ENCODE measurements at places on chromosomes 12 and 14.
A peak's percentile ranks its signal among the peaks of the same experiment; 100 is the strongest.

DNA sequence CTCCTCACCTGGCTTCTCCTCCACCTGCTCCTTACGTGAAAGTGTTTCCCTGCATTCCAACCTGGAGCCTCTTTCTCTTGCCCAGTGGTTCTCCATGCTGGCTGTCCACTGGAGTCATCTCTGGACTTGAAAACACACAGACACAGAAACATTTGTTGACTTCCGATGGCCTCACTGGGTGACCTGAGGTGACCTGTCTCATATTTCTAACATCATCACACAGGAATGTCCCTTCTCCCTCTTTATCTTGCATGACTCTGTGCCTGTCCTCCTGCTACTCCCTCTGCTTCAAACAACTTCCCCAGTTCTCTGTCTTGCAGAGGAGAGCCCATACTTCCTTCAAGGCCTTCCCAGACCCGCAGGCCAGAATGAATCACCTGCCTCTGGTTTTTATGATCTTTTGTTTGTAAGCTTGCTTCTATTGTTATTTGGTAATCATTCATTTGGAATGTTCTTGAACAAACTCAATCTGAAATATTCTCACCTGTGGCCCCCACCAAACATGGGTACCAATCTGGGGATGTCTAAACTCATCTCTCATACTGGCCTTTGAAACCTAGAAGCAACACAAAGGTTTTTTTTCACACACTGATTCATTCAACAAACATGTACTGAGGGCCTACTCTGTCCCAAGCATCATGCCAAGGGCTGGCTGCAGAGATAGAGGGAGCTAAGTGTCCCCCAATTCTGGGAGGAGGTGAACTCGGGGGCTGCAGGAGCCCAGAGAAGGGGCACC lies 9.7 kb upstream of the RIN3 start:
- no peak for DNase-seq

- no peak for DNase-seq
Observed at GRCh38 chr12:47832263-47832933, 12.7 kb upstream of the HDAC7 start.

- no peak for DNase-seq
Observed at GRCh38 chr12:64097366-64098105, 124.6 kb downstream of the KICS2 start.

- DNase-seq, result no peak
Observed at GRCh38 chr12:13373131-13373530, 176.6 kb downstream of the EMP1 start.

- DNase-seq, result no peak
Observed at GRCh38 chr12:52343550-52343949, 22.4 kb upstream of the KRT83 start.

DNA sequence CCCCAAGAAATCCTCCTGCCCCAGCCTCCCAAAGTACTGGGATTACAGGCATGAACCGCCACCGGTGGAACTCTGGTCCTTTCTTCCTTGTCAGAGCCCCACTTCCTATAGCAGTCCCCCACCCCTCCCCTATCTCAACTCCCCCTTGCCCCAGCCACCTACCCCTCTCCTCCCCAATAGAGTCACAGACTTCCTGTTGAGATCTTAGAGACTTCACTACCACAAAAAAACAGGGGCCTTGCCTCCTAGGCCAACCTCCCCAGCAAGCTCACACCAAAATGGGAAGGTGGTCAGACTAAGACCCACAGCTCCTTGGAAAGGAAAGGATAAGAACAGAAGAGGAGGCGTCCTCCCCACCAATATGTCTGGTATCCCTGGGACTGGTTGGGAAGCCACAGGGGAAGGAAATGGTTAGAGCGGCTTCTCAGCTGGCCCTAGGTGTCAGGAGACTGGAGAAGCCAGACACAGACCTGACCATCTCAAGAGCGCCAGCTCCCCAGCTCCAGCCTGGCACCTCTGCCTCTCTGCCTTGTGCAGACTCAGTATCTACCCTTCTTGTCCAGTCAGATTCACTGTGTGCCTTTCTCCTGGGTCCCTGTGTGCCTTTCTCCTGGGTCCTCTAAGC lies 8.5 kb downstream of the ITGB7 start:
- no peak for DNase-seq

DNA sequence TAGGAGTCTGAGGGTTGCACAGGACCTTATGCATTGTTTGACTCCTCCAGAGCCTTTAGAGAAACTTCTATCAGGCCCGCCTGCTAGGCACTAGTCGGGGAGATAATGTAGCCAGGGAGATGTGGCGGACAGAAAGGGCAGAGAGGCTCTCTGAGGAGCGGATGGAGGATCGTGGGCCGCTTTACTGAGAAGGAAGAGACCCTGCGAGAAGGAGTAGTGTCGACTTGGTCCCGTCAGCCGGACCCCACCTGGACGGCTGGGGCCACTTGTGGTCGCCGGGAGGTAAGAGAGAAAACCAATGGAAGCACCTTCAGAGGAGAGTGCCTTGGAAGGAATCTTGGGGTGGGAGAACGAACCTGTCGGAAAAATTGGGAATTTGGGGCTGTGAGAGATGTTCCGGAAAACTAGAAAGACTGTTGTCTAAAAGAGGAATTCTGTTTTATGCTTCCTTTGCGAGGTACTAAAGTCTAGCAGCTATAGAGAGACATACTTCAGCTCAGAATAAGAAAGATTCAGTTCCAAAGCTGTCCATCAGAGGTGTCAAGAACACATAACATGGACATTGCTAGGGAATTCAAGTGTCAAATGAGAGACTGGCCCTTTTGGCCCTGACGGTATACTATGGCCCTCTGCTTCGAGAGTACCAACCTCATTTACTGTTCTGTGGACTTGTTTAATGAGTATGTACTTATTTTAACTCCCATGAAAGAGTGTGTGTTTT lies 660 bp upstream of the MCRS1 start:
- DNase-seq, result peak; percentile 41

DNA sequence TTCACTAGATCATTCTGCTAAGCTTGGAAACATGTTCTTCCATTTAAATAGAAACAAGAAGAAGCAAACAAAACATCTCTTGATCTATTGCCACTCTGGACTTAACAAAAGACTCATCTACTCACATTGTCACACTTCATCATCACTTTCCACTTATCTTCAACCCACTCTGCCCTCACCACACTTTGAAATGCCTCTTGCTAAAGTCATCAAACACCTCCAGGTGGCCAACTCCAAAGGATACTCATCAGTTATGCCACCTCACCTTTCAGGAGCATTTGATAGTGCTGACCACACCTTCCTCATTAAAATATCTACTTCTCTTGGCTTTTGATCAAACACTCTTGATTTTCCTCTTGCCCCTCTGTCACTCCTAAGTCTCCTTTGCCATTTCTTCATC lies 7.2 kb downstream of the EFCAB11 start:
- no peak for DNase-seq

DNA sequence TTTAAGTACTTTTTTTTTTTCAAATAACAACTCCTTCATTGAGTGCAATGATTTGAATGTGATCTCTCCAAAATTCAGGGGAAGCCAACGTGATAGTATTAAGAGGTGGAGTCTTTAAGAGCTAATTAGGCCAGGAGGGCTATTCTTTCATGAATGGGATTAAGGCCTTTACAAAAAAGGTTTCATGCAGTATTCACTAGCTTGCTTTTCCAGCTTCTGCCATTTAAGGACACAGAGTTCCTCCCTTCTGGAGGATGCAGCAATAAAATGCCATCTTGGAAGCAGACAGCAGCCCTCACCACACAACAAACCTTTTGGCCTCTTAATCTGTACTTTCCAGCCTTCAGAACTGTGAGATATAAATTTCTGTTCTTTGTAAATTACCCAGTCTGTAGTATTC lies 586.8 kb upstream of the LMO3 start:
- DNase-seq, result no peak

DNA sequence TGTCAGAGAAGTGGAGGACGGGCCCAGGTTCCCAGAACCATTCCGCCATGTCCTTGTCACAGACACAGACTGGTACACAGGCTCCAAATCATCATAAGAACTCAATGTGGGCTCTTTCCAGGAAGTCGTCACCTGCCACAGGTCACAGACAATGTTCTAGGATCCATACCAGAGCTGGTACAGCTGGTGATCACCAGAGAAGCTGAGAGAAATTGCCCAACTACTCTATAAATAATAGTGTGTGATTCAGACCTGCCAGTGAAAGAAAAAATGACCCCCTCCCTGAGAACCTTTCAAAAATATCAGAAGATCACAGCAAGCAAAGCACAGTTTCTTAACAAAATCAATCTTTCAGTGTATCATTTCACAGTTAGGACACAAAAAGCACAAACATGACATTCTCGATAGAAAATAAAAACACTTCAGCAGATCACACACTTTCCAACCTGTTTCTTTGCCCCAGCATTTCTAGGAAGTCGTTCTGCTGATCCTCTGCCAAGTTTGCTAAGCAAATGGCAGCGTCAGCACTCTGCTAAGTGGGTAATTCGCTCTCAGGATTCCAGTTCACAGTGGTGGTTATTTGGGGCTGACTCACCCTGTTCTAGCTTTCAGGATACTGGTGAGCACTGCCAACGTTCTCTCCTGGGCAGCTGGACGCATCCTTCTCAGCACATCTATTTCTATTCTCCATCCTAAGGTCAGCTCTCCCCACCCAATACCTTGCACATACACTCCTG lies 223.3 kb upstream of the SFSWAP start:
- no peak for DNase-seq

DNA sequence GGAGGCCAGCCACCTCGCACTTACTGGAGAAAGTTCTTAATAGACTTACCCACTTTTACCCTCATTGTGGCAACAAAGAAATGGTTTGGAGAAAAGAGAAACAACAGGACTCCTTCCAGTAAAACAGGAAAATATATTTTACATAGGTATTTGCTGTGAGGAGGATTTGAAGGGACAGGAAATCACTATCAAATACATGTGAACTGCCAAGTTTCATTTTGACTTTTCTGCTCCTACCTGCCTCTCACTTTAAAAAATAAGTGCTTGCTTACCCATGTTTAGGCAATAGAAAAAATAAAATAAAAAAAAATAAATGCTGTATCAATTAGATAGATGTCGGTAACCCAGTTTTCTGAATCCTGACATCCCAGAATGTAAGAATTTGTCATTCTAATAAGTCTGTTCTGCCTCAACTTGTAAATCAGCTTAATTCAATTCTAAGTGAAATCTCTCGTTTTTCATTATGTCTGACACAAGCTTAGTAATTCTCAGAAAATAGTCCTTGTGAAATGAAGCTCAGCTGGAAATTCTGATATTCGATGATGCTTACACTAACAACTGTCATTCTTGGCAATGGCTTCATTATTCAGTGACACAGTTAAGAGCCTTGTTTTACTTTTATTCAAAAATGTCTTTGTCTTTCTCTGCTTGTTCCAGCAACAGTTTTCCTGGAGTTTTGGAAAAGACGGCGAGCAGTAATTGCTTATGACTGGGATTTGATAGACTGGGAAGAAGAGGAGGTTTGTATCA lies 131.3 kb downstream of the SLC5A8 start:
- no peak for DNase-seq

- peak; percentile 48 for DNase-seq
Observed at GRCh38 chr12:123713398-123713797, 1.2 kb downstream of the ATP6V0A2 start.

- peak; percentile 89 for DNase-seq
Observed at GRCh38 chr12:123364532-123365024, at the start of gene SBNO1. TSS of gene SBNO1 (minus strand) at chr12:123364847. CDS start at chr12:123350441, 14,406 bp downstream.

DNA sequence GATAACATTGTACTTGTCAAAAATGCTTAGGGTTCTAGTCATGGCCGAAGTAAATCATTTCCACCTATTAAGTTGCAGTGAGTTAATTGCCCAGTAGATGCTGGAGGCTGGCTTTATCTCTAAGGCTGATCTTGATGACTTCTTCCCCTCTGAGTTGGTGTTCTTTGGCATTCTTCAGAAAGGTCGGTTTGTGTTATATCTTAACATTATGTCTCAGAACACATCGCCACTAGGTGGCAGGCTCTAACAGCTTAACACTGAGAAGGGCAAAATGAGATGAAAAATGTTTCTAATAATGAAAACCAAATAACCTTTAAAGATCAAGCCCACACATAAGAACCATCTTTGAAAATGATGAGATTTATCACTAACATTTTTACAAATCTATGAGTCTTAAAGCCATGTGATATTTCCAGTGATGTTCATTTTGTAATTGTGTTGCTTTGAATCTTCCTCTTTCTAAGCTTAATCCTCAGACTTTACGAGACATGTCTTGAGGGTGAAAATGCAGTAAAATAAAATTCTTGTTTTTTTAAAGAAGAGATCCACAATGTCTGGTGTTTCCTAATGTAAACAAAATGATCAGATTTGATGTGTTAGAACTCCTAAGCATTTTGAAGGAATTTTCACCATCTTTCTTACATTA lies 28.6 kb downstream of the SUDS3 start:
- peak; percentile 79 for DNase-seq

All from hematopoietic multipotent progenitor cell treated with erythropoietin and hydrocortisone succinate and interleukin-3 and kit ligand, for 15 days (in vitro differentiated cells).